COR-L47 (cell line): ENCODE measurements at places on chromosomes 7 and 10.

- no peak for DNase-seq
Measured at GRCh38 chr10:23375366-23375765, 30.8 kb upstream of the C10orf67 start.

GRCh38 chr7:156693627-156694026 lies 53.1 kb downstream of the RNF32 start:
- DNase-seq: no peak

DNA sequence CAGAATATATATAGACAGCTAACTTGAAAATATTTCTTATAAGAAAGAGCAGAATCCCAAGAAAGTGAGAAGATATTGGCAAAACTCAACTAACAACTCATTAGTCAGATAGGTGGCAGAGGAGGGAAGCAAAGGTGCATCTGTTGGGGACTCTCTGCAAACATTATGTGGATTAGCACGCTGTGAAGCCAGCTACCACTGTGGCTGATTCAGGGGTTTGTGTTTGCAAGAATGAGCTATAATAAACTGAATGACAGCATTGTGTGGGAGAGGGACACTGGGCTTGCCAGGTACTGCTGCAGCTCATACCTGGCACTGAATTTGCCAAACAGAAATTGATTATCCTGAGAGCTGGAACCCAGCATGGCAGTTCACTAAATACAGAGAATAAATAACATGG lies 170.3 kb upstream of the MINDY3 start:
- no peak for DNase-seq

GRCh38 chr10:89431977-89432376 lies 17.6 kb downstream of the IFIT5 start:
- DNase-seq: no peak

DNA sequence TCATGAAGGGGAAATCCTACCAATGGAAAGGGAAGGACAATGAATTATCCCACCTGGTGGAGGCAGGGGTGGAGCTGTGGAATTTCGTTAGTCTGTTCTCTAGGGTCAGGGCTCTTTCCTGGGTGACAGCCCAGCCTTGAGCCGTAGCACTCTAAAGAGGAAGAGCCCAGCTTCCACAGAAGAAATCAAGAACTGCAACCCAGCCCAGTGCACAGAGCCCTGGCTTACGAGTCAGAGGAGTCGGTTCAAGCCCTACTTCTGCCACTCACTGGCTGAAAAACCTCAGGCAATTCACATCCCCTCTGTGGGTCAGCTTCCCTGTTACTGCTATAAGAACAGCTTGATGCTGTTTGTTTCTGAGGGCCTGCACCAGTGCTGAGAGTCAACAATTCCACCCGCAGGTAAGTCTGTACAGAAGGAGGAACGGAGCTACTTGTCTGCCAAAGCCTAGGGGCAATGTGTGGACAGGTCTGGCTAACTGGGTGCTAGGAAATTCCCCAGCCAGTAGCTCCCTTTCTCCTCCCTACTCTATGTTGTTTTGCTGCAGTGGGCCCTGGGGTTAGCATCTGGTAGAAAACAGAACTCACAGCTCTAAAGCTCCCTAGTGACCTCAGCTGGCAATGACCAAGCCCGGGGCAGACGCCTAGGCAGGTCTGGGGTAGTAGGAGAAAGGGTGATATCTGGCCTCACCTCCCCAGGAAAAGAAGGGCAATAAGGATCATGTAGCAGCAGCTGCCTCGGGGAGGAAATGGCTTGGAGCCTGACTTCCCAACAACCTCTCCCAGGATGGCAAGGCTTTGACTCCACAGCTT lies 3.3 kb downstream of the AVPI1 start:
- no peak for DNase-seq

DNA sequence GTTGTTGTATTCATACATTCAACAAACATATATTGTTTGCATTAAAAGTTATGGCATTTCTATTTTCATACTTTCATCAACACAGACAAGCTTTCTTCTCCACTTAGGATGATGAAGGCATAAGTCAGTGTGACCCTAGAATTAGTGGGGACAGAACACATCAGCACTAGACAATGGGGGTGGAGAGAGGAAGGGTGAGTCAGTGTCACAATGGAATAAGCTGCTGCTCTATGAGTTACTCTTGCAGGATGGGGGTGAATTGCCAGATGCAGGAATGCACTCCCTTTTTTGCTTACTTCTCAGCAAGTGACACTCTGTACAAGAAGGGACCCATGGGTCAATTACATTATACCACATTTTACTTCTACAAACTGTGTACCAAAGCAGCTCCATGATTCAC lies 74.0 kb downstream of the DGKI start:
- DNase-seq: no peak

- no peak for DNase-seq
Measured at GRCh38 chr10:32317795-32318357, 29.1 kb downstream of the EPC1 start.

GRCh38 chr10:21401196-21401595 lies 124.3 kb downstream of the SKIDA1 start:
- DNase-seq: no peak

DNA sequence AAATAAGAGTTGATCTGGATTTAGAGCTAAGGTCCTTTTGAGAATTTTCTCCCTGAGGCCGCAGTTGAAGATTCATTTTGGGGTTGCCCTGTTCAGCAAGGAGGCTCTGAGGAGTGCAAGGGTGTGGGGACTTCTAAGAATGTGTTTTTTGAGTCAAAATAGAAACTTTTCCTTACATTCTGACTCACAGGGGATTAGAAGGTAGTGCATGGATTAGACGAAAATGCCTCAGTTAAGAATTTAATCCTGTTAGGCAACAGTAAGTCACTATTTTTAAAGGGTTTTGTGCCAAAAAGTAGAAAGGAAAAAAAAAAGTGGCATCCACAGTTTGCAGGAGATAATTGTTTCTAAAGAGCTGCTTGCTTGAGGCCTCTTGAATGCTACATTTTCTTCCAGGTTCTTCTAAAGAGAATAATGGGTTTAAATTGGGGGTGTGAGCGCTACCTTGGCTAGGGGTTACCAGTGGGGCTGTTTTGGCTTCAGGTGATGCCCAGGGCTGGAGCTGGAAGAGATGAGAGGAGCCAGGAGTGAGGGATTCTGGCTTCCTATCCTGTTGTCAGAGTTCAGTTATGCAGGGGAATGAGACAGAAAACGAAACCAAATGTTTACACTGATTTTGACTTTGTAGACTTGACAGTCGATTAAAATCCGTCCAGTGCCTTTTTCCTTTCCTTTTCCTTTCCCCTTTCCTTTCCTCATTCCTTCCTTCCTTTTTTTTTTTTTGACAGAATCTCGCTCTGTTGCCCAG lies 52.9 kb downstream of the BAMBI start:
- no peak for DNase-seq

GRCh38 chr10:31679936-31680335 lies 248.7 kb downstream of the ARHGAP12 start:
- DNase-seq: no peak

GRCh38 chr7:105444342-105444987 lies 55.7 kb upstream of the SRPK2 start:
- DNase-seq: no peak

DNA sequence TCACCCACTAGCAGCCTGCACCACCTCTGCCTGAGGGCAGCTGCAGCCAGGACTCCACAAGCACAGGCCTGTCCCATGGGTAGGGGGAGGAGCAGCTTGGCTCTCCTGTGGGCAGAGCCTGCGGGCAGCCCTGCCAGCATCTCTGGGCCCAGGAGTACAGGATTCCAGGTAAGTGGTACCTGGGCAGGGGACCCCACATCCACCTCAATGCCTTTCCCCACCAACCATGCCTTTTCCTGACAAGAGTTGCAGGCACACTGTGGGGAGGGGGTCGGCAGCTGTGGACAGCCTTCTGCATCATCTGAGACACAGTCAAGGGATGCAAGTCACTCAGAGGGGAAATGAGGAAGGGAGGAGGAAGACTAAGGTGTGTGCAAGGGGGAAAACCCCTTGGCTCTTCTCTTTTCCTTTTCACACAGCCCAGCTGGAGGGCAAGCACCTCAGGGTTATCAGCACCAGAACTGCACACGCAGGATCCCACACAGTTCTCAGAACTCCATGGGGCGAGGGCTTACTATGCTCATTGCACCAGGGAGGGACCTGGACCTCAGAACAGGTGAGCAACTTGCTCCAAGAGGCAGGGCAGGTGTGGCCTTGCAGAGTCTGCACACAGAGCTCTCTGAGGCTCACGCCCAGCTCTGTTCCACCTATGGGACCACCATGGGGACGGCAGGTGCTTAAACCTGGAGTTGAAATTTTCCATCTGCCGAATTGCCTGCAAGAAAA lies 16.5 kb upstream of the ANTXRL start:
- DNase-seq: no peak

GRCh38 chr7:30977896-30978564 lies 14.3 kb downstream of the GHRHR start:
- peak; percentile 44 for DNase-seq

DNA sequence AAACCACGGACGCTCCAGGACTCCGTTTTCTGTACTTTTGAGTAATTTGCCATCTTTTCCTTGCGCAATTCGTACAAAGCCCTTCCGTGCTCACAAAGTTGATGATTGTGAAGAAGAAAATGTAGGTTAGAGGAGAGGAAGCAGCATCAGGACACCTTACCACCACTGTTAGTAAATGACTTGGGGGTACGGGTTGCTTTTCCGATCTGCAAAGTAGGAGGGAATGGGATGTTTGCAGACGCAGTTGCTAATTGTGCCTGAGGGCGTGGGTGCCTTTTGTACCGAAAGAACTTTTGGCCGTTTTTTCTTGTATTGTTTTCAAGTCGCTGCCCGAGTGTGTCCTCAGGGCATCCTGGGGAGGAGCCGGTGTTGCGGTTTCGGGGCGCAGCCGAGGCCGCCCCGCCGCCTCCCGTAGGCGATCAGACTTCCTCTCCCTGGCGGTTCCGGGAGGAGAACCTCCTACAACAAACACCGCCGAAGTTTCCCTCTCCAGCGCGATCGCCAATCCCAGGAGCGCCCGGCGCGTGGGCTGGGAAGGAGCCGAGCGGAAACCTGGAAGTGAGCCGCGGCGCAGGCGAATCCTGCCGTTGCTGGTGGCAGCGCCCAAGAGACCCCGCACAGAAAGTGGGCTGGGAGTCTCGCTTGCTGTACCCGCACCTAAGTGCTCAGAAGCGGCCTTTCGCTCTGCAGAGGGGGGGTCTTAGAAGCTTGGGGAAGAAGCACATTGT lies 1.0 kb downstream of the PRR15 start:
- DNase-seq: no peak

GRCh38 chr7:26034391-26034790 lies 117.6 kb upstream of the NFE2L3 start:
- no peak for DNase-seq

DNA sequence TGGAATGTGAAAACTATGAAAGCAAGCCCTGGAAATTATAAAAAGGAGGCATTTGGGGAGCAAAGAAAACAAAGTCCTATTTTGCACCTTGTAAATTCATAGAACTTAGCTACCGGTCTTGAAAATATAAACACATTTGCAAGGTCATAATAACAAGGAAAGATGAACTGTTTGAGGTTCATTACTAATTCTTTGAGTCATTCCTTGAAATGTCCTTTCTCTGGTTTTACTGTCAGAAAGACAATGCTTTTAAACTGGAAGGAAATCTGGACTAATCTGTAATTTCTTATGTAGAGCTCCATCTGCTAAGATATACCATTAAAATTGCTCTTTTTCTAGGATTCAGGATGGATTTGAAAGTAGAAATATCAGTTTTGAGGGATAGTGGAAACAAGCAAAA lies 1.4 kb downstream of the ERLIN1 start:
- DNase-seq: no peak

DNA sequence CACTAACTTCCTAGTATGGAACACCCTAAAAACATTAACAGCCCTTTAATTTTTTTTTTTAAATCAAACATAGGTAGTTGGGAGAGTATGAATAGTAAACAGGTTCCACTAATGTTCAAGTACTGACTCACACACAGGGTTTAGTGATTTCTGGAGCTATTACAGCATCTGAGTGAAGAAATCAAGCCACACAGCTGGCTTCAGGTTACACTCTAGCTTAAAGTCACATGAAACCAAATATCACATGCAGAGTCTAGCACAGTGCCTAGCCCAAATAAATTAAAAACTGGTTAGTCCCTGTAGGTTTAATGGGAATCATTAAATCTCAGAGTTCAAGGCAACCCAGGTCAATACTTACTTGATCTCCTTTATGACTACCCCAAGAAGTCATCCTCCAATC lies 11.6 kb downstream of the PANK1 start:
- DNase-seq: no peak

DNA sequence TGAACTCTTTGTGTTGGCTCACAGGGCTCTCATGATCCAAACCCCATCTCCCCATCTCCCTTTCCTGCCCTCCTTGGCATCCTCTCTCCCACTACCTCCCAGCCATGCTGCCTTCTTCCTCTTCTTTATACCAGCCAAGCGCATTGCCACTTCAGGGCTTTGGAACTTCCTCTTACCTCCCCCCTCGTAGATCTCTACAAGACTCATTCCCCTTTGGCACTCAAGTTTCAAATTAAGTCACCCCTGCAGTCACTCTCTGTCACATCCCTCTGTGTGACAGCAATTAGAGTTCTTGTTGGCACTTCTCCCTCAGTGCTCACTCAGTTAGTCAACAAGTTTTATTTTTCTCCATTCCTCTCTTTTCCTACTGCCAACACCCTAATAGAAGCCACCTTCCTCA lies 20.8 kb upstream of the NRP1 start:
- no peak for DNase-seq

DNA sequence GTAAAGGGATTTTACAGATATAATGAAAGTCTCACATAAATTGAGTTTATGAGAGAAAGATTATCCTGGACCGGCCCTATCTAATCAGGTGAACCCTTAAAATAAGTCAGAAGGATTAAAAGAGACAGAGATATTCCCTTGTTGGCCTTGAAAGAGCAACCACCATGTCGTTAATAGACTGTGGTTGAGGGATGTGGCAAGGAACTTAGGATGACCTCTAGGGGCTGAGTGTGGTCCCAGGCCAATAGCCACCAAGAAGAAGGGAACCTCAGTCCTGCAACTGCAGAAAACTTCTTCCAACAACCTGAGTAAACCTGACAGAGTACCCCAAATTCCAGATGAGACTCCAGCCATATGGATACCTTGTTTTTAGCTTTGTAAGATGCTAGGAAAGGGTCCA lies 121.5 kb downstream of the POLR1F start:
- no peak for DNase-seq
